ENCODE measurements at places on chromosomes 3 and 15. TPM values are rescaled to one million over a fixed set of nuclear protein-coding genes. Genes with fewer than 3 reads are reported as not detected.

Gene ALCAM
- 36.0 TPM for total RNA-seq

Gene IL17RE
- total RNA-seq, result 0.51 TPM

Gene SERINC4
- total RNA-seq, result 0.13 TPM

Gene FYCO1
- 8.6 TPM for total RNA-seq

Gene TM4SF1
- total RNA-seq, result 0.56 TPM

Gene C15orf40
- total RNA-seq, result 21.3 TPM

Gene ZBTB47
- total RNA-seq, result 3.1 TPM

Gene SI
- not detected for total RNA-seq

Gene RTP1
- not detected for total RNA-seq

Gene INSYN1
- not detected for total RNA-seq

Gene NRG4
- 2.9 TPM for total RNA-seq

Gene GNL3
- total RNA-seq, result 164 TPM

Gene TGM4
- total RNA-seq, result not detected

Gene TRPC1
- 0.35 TPM for total RNA-seq

Gene CX3CR1
- total RNA-seq, result 0.23 TPM

Gene SOX14
- total RNA-seq, result not detected

Gene ACTRT3
- total RNA-seq, result 0.11 TPM

Gene QARS1
- 369 TPM for total RNA-seq

Gene COLQ
- 0.72 TPM for total RNA-seq

Gene CPN2
- not detected for total RNA-seq

Measured in GM12878 (cell line).